ENCODE measurements at places on chromosomes 12 and 14.

GRCh38 chr14:94376108-94376975 is 12.1 kb downstream of the SERPINA1 start:
- no peak for DNase-seq

DNA sequence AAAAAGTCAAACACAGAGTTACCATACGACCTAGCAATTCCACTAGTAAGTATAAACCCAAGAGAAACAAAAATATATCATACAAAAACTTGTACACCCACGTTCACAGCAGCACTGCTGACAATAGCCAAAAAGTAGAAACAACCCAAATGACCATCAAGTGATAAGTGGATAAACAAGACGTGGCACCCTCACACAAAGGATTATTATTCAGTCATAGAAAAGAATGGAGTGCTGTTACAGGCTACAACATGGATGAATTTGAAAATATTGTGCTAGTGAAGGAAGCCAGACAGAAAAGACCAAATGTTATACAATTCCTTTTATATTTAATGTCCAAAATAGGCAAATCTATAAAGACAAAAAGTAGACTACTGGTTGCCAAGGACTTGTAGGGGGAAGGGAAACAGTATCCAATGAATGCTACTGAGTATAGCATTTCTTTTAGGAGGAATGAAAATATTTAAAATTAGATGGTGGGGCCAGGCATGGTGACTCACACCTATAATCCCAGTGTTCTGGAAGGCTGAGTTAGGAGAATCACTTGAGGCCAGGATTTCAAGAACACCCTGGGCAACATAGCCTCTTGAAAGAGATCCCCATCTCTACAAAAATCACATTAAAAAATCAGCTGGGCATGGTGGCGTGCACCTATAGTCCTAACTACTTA is 41.9 kb downstream of the SPTLC2 start:
- no peak for DNase-seq

GRCh38 chr12:21559855-21560569 is 33.9 kb downstream of the SPX start:
- no peak for DNase-seq

DNA sequence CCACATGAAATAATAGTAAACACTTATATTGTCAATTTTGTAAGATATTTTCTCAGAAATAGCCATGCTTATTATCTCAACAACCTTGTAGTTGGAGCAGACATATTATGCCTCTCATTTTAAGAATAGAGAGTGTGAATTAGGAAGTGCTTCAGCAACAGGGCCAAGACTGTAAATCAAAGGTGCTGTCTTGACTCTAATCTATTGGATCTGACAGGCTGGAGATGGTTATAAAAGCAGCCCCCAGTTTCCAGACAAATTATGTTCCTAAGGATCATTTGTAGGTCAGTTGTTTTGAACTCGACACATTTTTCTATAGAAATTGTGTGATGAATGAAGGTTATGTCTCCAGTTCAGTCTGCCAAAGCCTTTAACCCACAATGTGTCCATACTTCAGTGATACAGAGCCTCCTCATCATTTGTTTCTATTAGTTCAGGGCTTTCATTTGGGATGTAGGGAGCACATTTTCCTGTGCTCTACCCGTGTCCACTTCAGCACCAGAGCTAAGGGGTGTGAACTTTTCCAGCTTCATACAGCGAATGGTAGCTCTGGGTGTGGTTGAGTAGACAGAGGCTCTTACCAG is 284.8 kb upstream of the FBXO33 start:
- no peak for DNase-seq

Data from NCI-H2171 (cell line).